Cortex of kidney (tissue), 1 donor: ENCODE measurements at places on chromosomes 12 and 14.

DNA sequence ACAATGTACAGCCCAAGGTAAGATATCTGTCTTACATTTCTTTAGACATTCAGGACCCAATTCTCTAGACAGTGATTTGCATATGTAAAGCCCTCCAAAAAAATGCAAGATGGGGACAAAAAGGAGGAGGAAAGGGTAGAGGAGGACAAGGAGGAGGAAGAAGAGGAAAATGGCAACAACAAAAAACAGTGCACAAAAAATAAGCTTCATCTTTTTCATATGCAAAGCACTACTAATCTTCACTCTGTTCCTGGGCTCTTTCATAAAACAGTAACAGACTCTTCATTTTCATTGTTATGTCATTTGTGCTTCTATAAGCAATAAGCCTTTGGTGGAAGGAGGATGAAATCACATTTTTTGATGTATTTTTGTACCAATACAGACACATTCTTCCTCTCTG, 61.4 kb downstream of the KCNH5 start:
- DNase-seq = no peak

GRCh38 chr14:70245026-70245425, 56.3 kb upstream of the SLC8A3 start:
- DNase-seq = no peak

GRCh38 chr12:116761499-116761898, 23.4 kb downstream of the RNFT2 start:
- no peak for DNase-seq

GRCh38 chr12:75585330-75585729, 73.9 kb upstream of the KRR1 start:
- no peak for DNase-seq

GRCh38 chr14:97458255-97458654, 661.1 kb downstream of the VRK1 start:
- no peak for DNase-seq

DNA sequence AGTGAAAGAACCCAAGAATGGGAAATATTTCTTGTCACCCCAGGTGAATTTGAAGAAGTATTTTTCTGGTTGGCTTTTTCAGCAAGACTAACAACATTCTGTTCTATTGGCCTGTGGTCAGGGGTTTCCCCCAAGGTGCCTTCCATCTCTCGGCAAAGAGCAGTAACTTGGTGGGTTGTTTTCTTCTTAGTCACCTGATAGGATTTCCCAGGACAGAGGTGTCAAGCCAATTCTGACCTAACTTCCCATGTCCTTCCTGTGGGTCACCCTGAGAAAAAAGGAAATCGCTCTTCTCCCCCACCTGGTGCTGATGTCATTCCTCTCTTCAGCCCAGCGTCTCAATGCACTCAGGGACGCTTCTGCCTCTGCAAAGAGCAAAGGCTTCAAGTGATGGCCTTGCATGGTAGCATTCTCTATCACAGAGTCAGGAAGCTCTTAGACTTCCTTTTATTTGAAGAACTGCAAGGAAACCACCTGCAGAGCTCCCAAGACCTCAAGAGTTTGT, 16.1 kb upstream of the IFNG start:
- no peak for DNase-seq

DNA sequence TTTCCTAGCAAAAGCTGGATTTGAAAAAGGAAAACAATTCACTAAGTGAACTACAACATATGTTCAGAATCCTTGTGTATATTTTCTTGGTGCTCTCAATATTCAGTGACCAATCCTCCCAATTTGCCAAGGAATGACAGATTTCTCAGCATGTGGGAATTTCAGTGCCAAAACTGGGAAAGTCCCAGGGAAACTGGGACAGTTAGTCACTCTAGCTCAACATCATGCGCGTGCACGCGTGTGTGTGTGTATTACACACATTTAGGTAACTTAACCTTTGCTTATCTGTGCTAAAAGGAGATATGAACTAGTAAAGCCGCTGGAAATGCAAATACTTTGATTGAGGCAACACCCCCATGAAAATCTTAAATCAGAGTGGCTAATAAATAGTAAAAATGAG, 26.1 kb upstream of the SLC6A13 start:
- no peak for DNase-seq

- no peak for DNase-seq
Measured at GRCh38 chr12:124501112-124501561, 66.3 kb downstream of the NCOR2 start.

DNA sequence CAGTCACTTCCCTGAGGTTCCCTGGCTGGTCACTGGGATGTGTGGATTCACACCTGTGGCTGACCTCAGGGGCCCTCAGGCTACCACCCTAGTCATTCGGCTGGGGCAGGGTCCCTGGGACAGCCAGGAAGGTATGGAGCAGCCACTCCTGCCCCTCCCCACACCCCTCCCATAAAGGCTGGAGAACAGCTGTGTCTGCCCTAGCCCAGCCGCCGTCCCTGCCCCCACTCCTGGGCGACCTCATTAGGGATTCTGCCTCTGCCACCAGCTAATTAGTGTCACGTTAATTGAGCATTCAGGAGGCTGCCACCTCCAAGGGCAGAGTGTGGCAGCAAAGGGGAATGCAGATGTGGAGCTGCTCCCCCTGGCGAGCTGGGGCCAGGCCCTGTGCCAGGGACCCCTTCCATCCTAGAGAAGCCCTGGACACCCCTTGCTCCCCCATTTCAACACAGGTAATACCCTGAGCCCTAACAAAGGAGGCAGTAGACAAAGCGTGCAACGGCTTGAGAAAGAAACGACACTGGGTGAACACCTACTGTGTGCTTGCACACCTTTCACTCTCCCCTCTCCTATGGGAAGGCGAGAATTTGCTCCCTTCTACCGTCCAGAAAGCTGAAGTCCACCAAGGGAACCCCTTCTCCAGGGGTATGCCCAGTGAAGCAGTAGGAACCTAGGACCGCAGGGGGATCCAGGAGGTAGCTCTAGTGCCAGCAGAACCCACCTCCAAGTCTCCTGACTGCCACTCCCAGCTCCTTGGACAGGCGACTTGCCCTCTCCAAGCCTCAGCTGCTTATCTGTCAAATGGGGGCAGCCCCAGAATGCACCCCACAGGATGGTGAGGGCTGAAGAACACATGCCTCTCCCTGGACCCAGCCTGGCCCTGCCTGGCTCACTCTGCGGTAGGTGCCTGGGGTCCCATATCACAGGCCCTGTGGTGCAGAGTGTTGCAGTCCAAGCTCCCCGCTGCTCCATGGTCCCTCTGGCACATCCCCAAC, 45.1 kb downstream of the FAM222A start:
- no peak for DNase-seq

DNA sequence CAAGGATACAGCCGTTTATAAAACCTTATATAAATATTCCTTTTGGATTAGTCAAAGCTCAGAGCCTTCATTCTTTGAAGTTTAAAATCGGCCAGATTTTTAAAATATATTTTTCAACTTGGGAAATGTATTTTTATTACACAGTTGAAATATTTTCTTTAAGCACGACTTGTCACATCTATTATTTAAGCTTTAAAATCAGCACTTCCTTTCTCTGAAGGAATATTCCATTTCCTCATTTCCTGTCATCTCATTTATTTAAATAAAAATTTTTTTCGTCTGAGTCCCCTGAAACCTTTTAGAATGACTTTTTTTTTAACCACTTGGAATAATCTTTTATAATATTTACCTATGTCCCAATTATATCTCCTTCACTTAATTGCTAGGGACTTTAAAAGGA, 107.5 kb upstream of the PDE3A start:
- DNase-seq = no peak

GRCh38 chr12:22731236-22731635, 106.3 kb downstream of the ETNK1 start:
- no peak for DNase-seq

GRCh38 chr12:117596968-117597367, 235.5 kb upstream of the NOS1 start:
- DNase-seq = no peak

- no peak for DNase-seq
Measured at GRCh38 chr14:97206916-97207315, 409.7 kb downstream of the VRK1 start.

DNA sequence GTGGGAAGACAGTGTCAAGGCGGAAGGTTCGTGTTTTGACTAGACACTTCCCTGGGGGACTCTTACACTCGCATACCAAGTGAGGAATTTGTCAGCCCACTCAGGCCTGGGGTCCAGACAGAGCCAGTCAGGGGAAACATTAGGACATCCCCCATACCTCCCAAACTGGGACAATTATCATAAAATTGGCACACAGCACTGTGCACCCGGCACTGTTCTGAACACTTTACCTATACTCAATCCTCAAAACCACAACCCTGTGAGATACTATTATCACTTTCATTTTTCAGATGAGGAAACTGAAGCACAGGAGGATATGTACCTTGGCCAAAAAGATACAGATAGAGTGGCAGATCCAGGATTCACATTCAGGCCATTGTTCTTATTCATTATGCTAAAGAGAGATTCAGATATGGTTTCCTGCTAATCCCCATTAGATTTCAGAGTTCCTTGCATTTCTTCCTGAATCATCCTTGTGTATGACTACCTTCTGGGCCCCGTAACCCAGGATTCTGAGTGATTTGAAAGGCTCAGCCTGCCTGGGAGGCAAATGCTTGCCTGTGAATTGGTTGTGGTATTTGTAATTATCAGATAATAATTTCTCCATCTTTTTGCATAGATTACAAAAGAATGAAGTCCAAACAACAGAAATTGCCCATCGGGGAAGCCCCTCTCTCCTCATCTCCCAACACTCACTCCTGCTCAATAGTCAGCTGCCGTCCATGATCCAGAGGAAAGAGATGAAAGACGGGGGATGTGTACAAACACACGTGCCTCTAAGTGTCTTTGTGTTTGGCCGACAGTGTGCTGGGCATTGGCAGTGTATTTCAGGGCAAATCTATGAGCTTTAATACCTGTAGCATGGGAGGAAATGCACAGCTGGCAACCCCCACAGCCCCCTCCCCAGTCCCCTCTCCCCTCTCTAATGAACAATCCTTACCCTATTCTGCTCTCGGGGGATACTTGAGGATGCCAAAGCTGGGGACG, 4.6 kb downstream of the TAC3 start:
- no peak for DNase-seq

GRCh38 chr12:121857322-121858246, 1.1 kb downstream of the HPD start:
- no peak for DNase-seq
